ENCODE measurements at places on chromosomes 4 and X.

- no peak for DNase-seq
Measured at GRCh38 chr4:52250154-52250553, 199.1 kb downstream of the SPATA18 start.

DNA sequence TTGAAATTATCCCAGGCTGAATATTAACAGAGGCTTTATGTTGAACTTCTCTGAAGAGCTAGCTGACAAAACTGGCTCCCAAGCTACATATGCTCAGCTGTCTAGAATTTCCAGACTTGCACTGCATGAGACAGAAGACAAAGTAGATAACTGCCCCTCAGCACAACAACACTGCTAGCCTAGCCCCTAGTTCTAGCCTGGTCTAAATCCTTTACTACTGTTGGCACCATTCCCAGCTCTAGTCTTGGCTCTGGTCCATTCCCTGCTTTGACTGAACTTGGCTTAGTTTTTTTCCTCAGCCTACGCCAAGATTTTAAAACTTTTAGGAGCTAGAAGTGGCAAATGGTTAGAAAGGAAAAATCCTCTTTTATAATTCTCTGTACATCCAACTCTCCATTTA is 7.6 kb upstream of the OPHN1 start:
- no peak for DNase-seq

DNA sequence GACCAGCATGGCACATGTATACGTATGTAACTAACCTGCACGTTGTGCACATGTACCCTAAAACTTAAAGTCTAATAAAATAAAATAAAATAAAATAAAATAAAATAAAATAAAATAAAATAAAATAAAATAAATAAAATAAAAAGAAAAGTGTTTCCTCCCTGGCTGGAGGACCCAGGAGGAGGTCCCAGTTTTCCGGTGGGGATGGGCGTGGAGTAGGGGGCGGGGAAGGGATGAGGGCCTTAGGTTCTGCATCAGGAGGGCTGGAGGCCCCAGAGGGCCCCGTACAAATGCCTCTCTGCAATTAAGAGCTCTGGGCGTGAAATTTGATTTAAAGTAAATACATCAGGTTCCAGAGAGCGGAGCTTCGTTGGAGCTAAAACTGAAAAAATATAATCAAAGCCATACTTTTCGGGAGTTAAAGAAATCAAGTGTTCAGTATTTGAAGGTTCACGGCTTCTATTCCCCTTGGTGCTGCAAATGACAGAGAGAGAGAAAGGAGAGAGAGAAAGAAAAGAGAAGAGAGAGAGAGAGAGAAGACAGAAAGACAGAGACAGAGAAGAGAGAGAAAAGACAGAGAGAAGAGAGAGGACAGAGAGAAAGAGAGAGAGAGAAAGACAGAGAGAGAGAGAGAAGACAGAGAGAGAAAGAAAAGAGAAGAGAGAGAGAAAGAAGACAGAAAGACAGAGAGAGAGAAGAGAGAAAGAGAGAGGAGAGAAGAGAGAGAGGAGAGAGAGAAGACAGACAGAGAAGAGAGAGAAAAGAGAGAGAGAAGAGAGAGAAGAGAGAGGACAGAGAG is 8.7 kb upstream of the SHOX start:
- no peak for DNase-seq

GRCh38 chr4:26321373-26322221 is 783 bp downstream of the RBPJ start:
- DNase-seq, result no peak

DNA sequence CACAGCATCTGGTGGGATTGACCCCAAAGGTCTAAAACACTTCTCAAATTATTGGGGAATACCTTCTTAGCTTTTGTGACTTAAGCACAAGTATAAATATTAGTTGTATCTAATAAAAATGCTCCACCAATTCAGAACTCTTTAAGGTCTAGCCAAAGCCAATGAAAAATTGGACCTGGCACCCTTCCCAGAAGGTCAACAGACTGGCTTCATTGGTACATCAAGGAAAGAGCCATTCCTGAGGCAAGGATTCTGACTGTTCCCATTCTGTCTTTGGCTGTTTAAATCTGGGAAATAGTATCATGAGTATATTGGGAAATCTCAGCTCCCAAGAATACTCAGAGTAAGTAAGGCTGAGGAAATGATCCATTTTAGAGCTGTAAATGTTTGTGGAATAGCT is 153.0 kb upstream of the TRPC5 start:
- no peak for DNase-seq

- no peak for DNase-seq
Measured at GRCh38 chr4:183763990-183764754, 105.1 kb downstream of the TRAPPC11 start.

- DNase-seq, result no peak
Measured at GRCh38 chr4:122701061-122701460, 31.4 kb upstream of the BBS12 start.

DNA sequence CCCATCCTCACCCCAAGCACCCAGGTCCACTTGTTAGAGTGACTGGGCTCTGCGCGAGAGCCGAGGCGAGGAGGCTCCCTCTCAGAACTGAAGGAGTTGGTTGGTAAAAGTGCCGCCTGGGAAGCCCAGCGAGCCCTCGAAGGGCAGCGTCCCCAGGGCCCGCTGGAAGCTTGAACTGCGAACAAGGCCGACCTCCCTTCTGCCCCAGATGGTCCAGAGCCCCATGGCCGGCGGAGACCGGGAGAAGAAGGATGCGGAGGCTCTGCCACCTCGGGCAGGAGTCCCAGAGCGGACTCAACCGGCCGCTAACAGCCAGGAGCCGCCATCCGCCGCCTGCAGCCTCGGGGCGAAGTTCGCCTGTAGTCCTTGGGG is 116.3 kb upstream of the TEX13C start:
- no peak for DNase-seq

DNA sequence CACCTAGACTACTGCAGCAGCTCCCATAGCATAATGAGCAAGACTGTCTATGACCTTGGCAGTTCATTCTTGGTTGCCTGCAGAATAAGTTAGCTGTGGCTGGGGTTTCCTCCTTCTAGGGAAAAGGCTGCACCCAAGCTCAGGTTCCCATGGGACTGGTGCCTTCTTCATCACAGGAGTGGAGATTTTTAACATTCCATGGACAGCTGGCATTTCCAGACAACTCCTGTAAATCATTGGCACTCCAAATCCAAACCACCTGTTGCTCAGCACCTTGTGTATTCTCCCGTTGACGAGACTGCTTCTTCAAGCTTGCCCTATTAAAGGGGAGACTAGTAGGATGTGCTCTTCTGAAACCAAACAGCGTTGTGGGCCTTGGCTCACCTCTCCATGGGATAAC is 7.8 kb upstream of the NUP54 start:
- DNase-seq, result no peak

- no peak for DNase-seq
Measured at GRCh38 chr4:70530997-70531396, 12.6 kb downstream of the AMTN start.

DNA sequence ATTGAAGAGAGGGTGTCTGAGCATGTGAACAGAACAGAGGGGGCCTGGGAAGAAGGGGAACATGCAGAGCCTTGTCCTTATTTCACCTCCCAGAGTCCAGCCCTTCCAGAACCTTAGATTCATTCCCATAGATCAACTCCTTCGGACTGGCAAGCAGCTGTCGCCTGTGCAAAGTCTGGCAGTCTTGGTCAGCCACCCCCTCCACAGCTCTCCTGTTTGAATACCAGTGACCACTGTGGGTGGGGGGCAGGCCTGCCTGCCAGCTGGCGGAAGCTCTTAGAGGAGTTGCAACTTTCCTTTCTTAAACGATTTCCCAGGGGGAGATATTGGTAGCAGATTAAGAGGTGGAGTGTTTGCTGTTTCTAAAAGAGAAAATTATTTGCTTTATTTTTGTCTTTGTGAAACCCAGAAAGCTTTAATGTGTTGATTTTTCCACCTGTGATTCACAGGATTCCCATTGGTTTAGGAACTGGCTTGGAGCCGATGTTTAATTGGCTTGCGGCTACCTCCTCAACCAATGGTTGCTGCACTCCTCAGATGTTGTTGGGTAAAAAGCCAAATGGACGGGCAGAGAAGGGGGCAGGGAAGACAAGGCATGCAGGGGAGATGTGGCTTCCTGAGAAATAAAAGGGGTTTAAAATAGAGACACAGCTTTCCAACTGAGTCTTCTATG is 62.2 kb upstream of the PRPS1 start:
- DNase-seq, result no peak

DNA sequence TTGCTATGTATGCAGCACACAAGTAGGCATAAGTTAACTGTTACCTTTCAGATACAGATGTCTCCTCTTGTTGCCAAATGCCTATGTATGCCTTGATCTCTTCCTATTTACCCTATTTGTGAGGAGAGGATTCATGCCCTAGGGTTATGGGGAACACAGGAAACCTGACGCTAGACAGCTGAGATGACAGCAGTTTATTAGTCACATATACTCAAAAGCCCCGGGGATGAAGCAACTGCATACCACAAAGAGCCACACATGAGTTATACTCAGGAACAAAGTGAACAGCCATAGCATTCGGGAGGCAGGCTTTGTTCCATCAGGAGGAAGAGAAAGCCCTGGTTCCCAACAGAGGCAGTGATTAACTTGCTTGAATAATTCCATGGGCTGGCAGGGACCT is 1011.7 kb upstream of the PCDH7 start:
- no peak for DNase-seq

GRCh38 chr4:78426972-78427371 is 124.6 kb upstream of the ANXA3 start:
- DNase-seq, result no peak

- DNase-seq, result no peak
Measured at GRCh38 chrX:12903646-12904045, 2.8 kb upstream of the TLR8 start.
